ENCODE measurements at places on chromosomes 5 and 9.

DNA sequence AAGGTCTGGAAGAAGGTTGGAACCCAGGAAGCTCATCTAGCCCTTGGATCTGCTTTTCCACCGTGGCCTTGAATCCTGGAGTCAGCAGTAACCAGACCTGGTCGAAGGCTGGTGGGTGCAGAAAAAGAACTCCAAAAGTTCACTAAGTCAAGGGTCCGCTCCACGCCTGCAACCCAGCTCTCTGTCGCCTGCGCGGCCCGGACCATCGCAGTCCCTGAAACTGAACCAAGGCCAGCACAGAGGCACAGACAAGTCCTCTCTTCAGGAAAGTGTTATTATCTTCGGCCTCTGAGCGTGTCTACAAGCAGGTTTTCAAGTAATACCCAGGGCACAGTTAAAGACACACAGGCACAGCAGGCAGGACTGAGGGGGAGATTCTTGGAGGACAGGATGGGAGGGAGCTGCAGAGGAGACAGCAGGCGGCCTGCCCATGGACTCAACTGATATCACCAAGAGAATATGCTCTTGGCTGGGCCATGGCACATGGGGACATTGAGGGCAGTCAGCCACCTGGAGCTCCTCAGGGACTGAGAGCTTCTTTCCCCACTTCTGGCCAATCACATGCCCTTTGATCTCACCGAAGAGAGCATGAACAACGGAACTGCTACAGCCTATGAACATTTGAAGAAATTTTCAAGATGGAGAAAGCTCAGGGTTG lies 45.8 kb upstream of the SEMA4D start:
- DNase-seq: no peak

DNA sequence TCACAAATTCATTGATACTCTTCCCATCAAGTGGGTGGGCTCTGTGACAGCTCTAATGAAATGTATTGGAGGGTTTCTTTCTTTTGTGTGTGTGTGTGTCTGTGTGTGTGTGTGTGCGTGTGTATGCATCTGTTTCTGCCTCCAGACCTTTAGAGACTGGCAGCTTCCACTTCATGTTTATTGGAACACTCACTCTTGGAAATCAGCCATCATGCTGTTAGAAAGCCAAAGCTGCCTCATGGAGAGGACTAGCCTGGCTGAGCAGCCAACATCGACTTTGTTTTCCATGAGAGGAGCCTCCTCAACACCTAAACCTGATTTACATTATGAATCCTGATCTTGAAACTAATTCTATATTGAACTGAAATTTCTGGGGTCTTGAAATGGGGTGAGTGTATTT lies 128.5 kb upstream of the FAM174A start:
- no peak for DNase-seq

- DNase-seq: no peak
These were observed 37.8 kb downstream of the GOLPH3 start for GRCh38 chr5:32136342-32136741.

- no peak for DNase-seq
These were observed 51.8 kb upstream of the FOXE1 start for GRCh38 chr9:97801180-97801579.

- peak; percentile 47 for DNase-seq
These were observed 3.1 kb downstream of the GTF3C4 start for GRCh38 chr9:132673355-132673754.

GRCh38 chr9:135617538-135617900 lies 21.8 kb downstream of the GLT6D1 start:
- DNase-seq: no peak

DNA sequence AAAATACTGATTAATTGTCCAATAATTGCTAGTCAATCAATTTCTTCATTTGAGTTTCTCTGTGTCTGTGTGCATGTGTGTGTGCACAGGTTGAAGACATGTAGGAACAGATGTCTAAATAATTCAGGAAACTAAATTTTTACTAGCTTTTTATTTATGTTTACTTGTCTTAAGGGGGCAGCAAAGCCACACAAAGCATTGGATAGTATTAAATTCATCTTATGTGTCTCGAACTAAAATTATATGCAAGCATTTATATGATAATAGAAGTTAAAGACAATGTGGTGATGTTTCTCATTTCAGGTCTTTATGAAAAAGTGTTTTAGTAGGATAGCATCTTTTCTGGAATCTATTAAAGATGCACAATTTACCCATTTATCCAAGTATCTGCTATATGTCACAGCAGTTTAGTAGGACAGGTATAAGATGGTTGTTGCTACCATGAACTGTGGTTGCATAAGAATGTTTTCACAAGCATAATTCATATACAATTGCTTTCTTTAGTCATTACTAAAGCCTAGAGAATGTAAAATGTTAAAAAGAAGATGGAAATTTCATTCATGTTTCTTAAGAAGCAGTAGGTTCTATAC lies 784.6 kb upstream of the NUDT12 start:
- no peak for DNase-seq

GRCh38 chr5:140221697-140222223 lies 46.8 kb downstream of the CYSTM1 start:
- DNase-seq: peak; percentile 65

GRCh38 chr5:60533789-60534188 lies 166.2 kb downstream of the DEPDC1B start:
- no peak for DNase-seq

DNA sequence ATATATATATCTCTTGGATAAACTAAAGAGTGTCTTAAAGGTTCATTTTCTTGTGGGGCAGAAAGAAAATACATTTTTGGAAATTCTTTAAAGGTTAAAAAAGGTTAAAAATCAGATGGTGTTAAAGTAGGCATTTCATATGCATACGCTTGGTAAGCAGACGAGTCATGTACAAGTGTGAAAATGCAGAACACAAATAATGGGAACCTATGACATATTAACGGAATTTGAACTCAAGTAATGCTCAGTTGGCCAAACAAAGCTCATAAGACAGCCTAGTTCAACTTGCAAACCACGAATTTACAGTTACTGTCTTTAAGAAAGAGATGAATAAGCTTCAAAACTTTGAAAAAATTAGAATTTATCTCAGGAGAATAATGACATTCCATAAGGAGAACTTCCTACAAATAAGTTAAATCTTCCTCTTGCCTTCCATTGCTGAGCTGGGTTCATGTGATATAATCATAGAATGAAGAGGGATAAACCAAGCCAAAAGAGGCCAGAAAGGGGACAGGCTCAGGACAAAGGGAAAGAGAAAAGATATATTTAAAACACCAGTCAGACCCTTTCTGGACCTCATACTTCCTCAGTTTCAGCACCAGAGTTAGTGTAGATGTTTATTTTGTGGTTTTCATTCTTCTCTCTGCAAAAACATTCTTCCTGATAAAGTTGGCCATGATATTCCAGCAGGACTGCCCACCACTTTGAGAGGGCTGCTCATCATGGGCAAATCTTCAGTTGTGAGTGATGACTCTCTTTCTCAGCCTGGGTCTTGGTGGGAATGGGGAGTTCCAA lies 256.7 kb upstream of the CD180 start:
- DNase-seq: no peak

- DNase-seq: no peak
These were observed 79.1 kb upstream of the LMX1B start for GRCh38 chr9:126534431-126535186.

- DNase-seq: peak; percentile 51
These were observed 606 bp downstream of the EEIG1 start for GRCh38 chr9:127980060-127980705.

- DNase-seq: no peak
These were observed 70.3 kb upstream of the UBTD2 start for GRCh38 chr5:172353846-172354245.

- no peak for DNase-seq
These were observed 198.1 kb downstream of the C9orf50 start for GRCh38 chr9:129422843-129423192.

DNA sequence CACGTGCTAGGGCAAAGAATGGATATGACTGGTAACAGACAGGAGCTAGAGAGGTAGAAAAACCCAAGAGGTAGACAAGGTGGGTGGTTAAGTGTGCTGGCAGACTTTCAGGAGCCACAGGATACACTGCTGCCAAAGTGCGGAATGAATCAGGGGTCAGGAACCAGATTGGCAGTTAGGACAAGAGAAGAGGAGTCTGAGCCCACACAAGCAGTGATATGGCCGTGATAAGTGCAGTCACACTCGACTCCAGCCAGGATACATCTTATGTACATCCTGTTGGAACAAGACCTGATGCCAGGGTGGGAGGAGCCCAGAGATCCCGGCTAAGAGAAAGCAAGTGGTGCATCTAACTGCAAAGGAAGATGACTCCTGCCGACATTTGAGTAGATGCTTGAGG lies 10.0 kb downstream of the SLIT3 start:
- DNase-seq: no peak

DNA sequence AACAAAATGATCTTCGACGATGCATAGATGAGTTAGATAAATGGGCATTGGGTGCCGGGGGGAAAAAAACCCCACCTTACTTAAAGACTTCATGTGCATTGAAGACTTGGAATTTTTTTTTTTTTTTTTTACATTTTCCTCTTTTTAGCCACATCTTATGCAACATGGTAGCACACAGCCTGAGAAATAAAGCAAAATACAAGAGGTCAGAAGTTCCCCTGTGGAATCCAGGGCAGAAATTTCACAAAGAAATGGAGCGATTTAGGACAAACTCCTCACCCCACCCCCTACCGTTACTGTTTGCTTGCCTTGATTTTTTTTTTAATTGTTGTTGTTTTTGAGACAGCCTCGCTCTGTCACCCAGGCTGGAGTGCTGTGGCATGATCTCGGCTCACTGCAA lies 153.2 kb downstream of the GOLPH3 start:
- DNase-seq: no peak

DNA sequence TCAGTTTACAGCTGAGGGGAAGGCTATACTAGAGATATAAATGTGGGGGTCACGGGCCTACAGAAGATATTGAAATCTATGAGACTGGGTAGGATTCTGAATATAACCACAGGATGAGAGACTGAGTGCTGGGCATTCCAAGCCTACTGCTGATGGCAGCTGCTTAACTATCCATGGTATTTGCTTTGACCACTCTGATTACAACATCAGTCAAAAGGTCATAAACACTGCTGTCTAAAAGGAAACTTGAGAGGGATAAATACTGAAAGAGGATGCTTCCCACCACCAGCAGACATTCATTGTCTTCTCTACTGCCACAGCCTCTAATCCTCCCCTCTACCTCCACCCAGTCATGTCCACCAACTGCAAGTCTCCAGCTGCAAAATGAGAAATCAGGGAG lies 3.8 kb downstream of the ZNF622 start:
- DNase-seq: peak; percentile 76

GRCh38 chr5:10295619-10296326 lies 11.9 kb downstream of the CMBL start:
- DNase-seq: no peak

DNA sequence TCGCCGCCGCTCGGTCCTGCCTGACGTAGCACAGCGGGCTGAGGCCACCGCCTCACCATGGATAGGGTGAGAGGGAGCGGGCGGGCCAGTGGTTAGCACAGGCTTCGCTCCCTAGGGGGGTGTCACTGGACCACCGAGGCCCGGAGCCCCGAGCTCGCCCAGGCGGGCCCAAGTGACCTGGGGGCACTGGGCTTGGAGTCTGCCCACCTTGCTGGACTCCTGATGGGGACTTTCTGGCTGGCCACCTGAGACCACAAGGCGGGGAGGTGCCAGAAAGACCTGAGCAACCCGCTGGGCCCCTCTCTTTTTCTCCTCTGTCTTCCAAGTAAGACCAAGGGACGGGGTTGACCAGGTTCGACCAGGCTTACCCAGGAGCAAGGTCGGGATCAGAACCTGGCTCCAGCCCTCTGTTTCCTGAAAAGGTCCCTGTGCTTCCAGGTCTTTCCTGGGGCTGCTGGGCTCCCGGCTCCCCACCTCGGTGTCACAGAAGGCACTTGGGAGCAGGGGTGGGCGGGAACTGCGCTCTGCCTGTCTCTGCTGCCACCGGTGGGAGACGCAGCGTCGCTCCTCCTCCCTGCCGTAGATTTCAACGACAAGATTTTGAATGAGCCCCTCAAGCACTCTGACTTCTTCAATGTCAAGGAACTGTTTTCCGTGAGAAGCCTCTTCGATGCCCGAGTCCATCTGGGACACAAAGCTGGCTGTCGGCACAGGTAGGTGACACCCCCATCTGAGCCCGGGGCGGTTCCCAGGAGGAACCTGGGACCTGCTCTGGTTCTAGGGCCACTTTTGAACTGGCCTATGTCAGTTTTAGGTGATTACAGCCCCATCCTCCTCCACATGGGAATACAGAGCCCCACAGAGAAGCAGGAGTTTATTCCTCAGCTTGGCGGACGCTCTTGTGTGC lies 1.0 kb downstream of the MRPS2 start:
- DNase-seq: peak; percentile 90
